Activated T-helper 1 cell treated with anti-CD3 and anti-CD28 coated beads, Interleukin-2, amount 50 U/mL, for 16 hours (primary cell): ENCODE measurements at places on chromosomes 5 and 9.

- DNase-seq: no peak
Observed at GRCh38 chr5:9337928-9338595, 207.8 kb downstream of the SEMA5A start.

GRCh38 chr5:133006653-133007052 is 19.7 kb downstream of the ZCCHC10 start:
- no peak for DNase-seq

DNA sequence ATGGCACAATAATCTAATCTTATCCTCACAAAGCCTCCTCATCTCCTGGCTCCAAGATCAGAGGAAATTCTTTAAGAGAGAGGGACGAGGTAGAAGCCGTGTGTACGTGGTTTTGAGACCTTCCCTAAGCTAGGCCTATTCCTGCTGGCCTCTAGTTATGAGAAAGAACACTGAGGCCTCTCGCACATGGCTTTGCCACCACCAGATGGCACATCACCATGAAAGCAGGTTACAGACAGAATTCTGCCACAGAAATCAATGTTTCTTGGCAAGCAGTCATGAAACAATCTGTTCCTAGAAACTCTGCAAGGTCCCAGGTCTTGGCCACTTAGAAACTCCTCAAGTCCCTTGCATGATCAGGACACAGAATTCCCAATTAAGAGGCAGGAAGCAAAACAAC is 268.2 kb upstream of the TAS2R1 start:
- DNase-seq: no peak

DNA sequence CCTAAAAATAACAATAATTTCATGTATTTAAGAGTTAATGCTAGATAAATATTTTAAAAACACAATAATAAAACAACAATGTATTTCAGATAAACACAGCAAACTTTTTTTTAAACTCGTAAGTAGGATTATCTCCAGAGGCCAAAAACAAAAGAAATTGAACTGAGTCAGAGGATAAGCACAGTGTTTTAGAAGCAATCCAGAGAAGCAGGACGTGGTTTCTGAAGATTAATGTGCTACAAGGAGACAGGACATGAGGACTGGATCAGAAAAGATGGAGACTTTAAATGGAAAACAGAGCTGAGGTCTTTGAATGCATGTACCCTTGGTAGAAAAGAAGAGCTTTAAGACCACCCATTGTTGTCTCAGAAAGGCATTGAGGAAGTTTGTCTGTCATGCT is 491.2 kb upstream of the TLE4 start:
- no peak for DNase-seq

- DNase-seq: no peak
Observed at GRCh38 chr5:50445296-50445949, 4.3 kb upstream of the EMB start.

- no peak for DNase-seq
Observed at GRCh38 chr9:34503406-34503805, 19.4 kb downstream of the ENHO start.

GRCh38 chr5:160833806-160834205 is 18.2 kb downstream of the ATP10B start:
- no peak for DNase-seq

DNA sequence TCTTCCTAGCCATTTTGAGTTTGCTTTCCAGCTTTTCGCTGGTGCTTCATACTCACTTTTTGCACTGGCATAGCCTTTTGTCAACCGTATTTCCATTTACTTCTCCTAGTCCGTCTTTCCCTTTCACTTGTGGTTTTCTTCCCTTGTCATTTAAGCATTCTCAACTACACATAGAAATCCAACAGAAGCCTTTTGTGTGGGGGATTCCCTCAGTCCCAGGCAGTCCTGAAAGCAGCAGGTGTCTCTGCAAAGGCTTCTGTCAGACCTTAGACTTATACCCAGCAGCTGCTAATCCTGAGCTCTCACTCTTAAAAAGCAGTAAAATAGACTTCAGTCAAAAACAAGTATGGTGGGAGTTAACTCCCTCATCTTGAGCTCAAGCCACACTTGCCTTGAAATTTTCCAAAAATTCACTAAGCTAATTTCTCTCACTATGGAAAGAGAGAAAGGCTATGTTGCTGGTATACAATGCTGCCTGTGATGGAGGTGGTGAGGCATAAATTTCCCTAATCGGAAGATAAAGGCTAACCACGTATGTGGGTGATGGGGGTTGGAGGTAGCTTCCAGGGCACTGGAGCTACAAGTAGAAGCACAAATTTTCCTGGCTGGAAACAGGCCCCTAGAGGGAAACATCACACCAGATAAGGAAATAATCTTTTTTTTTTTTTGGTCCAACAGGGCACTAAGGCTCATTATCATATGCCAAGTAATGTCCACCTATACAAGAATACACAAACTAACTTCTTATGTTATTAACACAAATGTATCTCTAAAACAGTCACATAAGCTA is 34.8 kb upstream of the IFNK start:
- DNase-seq: no peak

DNA sequence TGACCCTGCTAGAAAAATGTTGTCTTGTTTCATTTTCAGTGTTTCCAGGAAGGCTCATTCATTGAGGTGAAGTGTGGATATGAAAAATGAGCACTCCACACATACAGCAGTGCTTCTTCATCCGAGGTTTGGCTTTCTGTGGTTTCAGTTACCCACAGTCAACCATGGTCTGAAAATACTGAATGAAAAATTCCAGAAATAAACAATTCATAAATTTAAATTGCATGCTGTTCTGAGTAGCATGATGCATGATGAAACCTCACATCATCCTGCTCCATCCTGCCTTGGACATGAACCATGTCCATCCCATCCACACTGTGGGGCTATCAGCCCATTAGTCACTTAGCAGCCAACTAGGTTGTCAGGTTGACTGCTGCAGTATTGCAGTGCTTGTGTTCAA is 10.4 kb upstream of the SLC45A2 start:
- no peak for DNase-seq

DNA sequence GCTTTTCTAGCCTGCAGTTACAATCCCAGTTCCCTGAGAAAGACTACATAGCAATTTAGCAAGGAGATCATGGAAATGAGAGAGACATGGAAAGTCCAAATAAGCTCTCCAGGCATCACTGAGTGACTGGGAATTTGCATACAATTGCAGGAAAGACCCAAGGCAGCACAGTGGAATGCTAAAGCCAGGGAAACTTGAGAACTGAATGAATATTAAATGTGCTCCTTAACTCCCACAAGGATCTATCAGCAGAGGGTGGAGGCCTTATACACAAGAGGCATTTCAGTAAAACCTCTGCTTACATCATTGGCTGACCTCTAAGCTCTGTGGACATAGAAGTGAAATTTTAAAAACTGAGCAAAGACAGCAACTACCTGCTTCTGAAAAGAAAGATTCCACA is 355.6 kb upstream of the DAB2 start:
- no peak for DNase-seq

GRCh38 chr9:100477241-100477640 is 4.3 kb downstream of the TMEFF1 start:
- no peak for DNase-seq

GRCh38 chr5:36395260-36395659 is 93.6 kb upstream of the RANBP3L start:
- DNase-seq: no peak

DNA sequence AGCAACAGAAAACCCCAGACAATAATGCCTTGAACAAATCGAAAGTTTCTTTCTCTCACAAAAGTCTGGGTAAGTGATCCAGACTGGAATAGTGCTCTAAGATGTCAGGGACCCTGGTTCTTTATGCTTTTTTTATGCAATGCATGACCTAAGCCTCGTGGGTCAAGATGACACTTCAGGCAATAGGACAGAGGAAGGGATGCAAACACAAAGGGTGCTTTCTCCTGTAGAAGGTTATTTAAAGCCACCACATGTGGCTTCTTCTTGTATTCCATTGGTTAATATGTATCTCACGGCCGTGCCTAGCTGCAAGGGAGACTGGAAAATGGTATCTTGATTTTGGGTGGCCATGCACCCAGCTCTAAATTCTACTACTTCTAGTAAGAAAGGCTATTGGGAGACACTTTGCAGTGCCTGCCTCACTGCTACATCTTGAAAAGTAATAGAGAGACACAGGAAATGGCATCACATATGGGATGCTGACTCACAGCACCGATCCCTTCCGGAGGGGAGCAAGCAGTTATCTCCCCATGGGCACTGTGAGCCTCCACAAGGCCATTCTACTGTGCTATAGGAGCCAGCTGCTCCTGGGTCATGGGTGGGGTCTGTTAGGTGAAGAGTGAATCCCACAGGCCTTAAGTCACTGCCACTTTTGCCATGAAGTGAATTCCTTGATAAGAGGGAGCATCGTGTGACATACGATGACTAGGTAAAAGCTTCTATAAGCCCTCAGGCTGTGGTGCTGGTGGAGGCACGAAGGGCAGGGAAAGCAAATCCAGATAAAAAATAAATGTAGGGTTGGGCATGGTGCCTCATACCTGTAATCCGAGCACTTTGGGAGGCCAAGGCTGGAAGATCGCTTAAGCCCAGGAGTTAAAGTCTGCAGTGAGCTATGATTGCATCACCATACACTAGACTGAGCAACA is 32.5 kb upstream of the RAB14 start:
- no peak for DNase-seq

DNA sequence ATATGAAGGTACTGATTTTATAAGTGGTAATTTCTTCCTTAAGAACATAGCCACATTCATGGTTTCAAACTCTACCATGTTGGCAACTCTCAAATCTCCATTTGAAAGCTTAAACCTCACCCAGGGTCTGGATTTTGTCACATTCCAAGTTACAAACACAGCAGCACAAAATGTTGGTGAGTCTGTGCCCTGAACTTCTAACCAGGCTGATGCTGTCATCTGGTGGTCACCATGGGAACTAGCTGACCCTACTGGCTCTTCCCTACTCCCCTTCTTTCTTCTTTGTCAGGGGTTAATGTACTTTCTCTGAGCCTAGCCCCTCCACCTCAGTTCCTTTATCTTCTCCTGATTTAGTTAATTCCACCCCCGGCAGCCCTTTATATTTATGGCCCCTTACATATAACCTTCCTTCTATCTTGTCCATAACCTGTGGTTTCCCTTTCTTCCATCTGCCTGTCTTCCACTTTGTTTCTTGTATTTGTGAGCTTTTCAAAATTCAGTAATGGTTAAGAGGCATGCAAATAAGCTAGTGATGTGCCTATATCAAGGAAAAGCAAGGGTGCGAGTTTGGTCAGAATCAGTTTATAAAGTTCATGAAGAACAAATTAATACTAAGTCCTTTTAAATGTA is 35.9 kb downstream of the TGFBR1 start:
- DNase-seq: peak; percentile 4

DNA sequence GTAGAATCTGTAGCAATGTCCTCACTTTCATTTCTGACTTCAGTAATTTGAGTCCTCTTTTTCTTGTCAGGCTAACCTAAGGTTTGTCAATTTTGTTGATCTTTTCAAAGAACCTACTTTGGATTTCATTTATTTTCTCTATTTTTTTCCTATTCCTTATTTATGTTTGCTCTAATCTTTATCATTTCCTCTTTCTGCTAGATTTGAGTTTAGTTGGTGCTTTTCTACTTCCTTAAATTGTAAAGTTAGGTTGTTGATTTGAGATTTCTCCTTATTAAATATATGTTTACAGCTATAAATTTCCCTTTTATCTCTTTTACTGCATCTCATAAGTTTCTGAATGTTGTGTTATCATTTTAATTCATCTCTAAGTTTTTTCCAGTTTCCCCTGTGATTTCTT is 75.1 kb upstream of the FAM120A start:
- DNase-seq: no peak

- no peak for DNase-seq
Observed at GRCh38 chr9:133789778-133790177, 51.6 kb upstream of the SARDH start.

GRCh38 chr9:9729082-9729481 is 883.7 kb downstream of the PTPRD start:
- no peak for DNase-seq

DNA sequence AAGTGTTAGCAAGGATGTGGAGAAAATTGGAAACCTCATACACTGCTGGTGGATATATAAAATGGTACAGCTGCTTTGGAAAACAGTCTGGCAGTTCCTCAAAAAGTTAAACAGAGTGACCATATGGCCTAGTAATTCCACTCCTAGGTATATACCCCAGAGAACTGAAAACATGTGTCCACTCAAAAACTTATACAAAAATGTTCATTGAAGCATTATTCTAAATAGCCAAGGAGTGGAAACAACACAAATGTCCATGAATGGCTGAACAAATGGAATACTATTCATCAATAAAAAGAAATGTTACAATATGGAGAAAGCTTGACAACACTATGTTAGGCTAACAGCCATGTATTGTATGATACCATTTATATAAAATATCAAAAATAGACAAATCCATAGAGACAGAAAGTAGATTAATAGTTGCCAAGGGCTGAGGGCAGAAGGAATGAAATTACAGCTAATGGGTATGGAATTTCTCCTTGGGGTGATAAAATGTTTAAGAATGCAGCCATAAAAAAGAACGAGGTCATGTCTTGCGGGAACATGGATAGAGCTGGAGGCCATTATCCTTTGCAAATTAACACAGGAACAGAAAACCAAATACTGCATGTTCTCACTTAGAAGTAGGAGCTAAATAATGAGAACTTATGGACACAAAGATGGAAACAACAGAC is 33.6 kb upstream of the FBP1 start:
- DNase-seq: no peak

GRCh38 chr9:129879103-129879699 is 43.9 kb downstream of the USP20 start:
- DNase-seq: no peak
